ENCODE measurements at places on chromosomes 2 and 18. TPM values are rescaled to one million over a fixed set of nuclear protein-coding genes. Genes with fewer than 3 reads are reported as not detected.

The MC5R gene
- total RNA-seq = not detected

The VIT gene
- not detected for total RNA-seq

The GPR55 gene
- total RNA-seq = not detected

The LDLRAD4 gene
- under 0.01 TPM for total RNA-seq

The LYPD6 gene
- total RNA-seq = 7.9 TPM

The SMYD1 gene
- not detected for total RNA-seq

The REG3A gene
- not detected for total RNA-seq

Data from epithelial cell of proximal tubule (primary cell).